ENCODE measurements at places on chromosomes 3 and 15.
A peak's percentile ranks its signal among the peaks of the same experiment; 100 is the strongest.

DNA sequence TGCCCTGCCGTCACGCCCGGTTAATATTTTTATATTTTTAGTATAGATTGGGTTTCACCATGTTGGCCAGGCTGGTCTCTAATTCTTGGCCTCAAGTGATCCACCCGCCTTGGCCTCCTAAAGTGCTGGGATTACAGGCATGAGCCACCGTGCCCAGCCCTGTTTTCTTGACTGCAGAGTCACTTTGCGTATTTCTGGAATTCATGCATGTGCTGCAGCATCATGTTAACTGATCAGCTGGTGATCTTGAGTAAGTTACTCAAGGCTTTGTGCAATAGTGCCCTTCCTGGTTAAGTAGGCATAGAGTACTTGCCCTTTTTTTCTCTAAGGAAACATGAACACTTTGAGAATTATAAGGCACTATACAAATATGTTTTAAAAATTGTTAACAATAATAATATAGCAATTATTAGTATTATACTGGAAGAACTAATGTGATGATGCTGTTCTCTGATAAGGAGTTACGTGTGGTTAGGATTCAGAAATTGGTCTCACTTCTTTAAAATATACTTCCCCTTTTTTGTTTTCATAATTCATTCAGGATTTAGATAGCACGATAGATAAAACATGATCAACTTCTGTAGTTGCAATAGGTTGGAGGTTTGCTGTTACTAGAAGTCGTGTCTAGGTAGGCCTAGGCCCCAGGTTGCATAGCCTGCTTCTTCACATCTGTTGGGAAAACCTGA is 33.6 kb downstream of the GPR171 start:
- DNase-seq, result no peak

DNA sequence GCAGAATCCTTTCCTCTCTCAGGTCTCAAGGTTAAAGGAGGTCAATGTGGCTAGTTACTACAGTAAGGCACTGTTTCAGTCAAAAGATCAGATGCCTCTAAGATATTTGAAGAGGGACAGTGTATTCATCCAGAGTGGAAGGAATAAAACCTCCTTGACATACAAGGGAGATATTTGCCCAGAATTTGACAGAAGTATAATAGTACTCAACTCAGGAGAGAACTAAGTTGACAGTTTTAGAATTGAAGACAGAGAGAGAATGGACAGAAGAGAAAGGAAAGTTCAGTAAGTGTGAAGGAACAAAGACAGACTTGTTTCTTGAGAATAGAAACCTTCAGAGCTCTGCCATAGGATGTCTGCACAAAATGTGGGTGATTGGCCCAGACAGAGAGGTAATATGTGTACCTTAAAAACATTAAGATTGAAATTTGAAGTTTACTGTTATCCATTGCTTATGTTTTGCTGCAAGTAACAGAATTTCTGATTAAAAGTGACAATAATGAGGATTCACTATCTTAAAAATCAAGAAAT is 507.1 kb downstream of the IGSF11 start:
- no peak for DNase-seq

GRCh38 chr15:49199666-49200065 is 29.6 kb downstream of the GALK2 start:
- DNase-seq, result no peak

GRCh38 chr3:27483117-27484014 is 818 bp downstream of the SLC4A7 start:
- DNase-seq, result peak; percentile 82

DNA sequence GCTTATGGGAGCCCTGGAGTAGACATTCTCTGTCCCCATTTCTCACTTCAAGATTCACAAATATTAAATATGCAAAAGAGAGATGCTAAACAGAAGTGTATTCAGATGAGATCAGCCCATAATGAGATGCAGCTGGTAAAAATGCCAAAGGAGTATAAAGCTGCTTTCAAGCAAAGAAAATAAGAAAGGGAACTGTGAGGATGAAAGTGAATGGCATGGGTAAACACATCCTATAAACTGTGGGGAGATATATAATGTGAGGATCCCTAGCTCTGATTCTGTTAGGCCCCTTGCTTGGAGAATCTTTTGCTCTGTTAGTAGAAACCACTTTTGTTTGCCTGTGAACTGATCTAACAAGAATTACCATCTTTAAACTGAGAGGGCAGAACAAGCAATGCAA is 396.6 kb downstream of the SOX2 start:
- no peak for DNase-seq

DNA sequence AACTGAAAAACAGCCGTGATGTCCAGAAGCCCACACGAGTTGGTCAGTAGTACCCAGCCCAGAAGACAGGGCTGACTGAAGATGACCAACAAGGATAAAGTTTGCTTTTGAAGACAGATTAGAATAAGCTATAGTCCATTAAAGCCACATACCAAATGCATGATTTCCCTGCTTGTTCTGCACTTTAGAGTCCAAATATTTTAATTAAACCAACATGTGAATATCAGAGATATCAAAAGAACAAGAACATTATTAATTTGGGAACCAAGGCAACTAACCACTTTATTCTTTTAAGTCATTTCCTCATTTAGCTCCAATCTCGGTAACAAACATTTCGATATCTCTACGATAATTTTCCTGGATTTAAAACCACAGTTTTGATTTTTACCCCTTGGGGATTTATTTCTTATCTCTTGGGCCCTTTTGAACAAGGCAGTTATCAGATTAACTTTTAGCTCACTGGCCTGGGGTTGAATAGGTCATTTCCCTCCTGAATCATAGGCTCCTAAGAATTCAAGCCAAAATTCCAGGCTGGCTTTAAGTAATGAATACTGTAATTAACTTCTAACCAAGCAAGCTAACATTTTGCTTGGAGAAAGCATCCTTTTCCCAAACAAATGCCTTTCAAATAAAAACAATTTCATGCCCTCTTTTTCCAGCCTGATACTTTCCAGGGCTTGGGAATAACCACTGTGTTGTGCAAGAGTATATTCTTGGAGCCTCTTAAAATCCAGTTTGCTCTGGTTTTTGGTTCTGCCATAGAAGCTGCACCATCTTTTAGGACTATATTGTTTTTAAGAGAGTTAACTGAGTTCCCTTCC is 102.9 kb upstream of the NR2E3 start:
- DNase-seq, result no peak

Measured in tibial artery (tissue), 4 donors.